ENCODE measurements at places on chromosomes 13 and 19.

DNA sequence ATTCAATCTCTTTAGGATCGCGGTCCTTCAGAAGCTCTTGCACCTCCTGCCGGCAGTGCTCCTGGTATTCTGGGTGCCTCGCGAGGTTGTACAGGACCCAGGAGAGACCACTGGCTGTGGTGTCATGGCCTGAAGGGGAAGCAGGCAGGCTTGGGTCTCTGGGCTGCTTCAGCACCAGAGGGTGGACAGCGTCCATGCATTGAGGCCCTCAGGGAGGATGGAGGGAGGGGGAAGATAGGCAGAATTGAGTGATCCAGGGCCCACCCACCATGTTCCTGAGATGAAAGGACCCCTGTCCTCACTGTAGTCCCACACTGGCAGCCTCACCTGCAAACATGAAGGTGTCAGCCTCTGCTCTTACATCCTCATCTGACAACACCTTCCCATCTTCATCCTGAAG lies 17.9 kb upstream of the OR10H5 start:
- no peak for ATAC-seq

DNA sequence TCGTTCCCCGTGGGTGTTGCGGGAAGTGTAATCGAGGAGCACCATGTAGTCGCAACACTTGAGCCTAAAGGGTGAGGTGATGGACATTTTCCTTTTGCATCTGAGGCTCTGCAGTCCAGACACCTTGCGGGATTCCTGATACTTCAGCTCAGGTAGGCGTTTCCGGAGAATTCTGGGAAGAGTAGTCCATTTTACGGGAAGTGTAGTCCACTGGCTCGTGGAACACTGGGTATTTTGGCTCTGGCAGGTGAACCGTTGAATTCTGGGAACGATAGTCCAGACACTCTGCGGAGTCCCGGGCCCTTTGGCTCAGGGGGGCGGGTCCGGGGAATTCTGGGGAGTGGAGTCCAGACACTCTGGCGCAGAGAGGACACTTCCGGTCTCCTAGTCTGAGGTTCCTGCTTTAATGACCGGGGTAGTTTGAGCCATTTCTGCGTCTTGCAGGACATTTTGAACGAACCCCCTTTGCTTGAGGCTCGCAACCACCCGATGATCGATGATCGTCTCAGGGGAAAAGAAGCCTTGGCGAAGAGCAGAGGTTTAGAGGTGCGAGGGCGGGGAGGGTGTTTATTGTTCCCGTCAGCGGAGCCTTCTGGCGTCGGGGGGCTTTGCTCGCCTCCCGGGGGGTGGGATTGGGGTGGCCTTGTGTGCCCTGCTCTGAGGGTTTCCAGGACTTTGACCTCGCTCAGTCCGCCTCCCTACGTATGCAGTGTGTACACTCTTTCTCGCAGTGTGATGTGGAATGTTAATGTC lies at the start of gene ZNF223:
ZNF223 (plus strand) TSS at position 387 of the 753 bp plus-strand sequence. CDS start 3,141 bp downstream, outside the sequence.
- ATAC-seq: peak; percentile 72

- ATAC-seq: peak; percentile 60
Measured at GRCh38 chr19:40420766-40421765, 4.7 kb downstream of the SERTAD1 start.

DNA sequence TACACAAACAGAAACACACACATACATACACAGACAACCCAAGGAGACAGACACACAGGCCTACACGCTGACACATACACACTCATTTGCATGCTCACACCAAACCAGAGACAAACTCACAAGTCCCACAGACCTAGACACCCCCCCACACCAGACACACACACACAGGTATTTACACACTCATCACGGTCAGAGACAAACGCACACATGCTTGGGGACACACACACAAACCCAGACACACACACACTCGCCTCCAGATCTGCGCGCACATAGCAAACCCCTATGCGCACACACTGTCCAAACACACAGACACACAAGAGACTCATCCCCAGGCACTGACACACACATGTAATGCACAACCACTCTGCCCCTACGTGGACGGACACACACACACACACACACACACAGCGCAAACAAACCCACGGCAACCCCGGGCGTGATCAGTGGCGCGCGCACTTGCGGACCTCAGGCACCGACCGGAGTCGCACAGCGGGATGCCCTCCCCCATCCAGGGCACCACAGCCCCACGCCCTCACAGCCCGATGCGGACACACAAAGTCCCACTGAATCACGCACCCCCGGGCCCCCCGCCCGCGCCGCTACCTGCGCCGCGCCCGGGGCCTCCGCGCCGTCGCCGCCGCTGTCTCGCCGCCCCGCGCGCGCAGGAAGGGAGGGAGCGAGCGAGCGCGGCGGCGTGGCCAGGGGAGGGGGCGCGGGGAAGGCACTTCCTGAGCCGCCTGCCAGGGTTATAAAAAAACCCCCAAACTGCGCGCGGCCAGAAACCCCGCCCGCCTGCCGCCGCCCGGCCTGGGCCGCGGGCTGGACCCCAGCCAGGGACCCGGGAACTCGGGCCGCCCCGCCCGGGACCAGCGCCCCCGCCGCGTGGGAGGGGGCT lies at the start of gene ADAMTS10:
ADAMTS10 (minus strand) TSS at position 675 of the 895 bp plus-strand sequence. CDS start 5,005 bp downstream, outside the sequence.
- ATAC-seq: peak; percentile 47

- no peak for ATAC-seq
Measured at GRCh38 chr13:95073747-95074311, 227.4 kb downstream of the ABCC4 start.

DNA sequence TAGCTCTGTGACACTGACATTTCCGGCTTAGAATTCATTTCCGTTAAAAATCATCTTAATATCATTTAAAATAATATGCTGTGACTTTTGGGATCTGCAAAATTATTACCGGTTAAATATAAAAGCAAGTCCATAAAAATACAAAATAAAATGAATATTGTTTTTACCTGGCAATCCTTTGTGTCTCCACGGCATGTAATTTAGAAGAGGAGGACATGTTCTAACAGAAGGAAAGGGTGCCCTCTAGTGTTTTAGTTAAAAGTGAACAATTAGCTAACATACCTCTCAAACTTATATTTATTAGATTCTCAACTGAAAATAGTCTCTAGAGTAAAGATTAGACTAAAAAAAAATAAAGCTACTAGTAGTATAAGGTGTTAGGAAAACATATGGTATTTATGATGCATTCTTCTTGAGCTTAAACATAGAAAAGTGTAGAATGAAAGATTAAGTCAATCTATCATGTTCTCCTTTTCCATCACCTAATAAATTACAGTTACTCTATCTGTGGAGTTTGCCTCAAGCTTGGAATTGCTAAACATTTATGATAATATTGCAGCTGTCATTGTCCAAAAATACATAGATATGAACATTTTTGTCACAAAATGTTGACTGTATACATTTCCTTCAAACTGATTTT lies 676.7 kb upstream of the SPRY2 start:
- ATAC-seq: no peak

DNA sequence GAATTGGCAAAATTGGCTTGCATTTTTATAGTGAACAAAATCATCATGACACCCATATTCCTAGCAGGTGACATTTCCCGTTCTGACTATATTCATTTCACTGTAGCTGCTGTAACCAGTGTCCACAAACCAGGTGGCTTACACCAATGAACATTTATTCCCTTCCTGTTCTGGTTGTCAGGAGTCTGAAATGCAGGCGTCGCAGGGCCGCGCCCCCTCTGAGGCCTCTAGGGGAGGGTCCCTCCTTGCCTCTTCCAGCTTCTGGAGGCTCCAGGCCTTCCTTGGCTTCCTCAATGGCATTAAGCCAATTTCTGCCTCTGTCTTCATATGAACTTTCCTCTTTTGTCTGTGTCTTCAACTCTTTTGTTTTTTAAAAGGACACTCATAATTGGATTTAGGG lies 6.5 kb upstream of the RLN3 start:
- peak; percentile 54 for ATAC-seq

DNA sequence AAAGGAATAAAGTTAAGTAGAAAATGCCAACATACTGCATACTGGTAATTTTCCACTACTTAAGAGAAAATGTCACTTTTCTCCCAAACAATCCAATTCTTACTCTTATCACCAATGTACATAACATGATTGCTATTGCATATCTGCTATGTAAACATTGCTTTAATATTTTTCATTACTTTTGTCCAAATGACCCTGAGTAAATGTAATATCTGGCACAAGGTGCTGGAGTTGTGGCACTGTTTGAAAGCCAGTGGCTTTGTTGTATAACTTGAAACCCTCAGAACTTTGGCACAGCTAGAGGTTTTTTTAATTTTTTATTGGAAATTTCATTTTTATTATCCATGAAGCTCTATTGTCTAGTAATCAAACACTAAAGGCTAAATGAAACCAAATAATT lies 45.7 kb upstream of the SPRY2 start:
- ATAC-seq: no peak

DNA sequence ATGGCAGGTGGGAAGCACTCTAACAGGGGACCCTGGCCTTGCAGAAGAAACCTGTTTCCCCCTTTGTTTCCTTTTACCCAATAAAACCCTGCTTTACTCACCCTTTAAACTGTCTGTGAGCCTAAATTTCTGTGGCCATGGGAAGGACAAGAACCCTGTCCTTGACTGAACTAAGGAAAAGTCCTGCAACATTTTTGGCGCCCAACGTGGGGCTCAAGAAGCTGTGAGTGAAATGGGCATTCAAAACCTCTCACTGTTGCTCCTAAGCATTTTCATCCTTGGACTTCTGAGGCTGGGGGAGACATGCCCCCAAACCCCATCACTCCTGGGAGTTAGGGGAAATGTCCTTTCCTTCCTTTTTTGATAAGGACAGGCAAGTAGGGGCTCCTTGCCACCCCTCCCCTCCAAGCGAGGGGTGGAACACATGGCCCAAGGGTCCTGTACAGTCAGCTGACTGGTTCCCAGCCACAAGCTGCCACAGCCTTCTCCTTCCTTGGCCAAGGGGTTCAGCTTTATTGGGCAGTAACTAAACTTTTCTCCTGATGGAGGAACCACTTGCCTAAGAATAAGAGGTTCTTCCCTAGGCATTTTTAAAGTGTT lies 381.6 kb downstream of the KLF5 start:
- no peak for ATAC-seq

- ATAC-seq: no peak
Measured at GRCh38 chr19:10138879-10139795, 19.4 kb upstream of the EIF3G start.

DNA sequence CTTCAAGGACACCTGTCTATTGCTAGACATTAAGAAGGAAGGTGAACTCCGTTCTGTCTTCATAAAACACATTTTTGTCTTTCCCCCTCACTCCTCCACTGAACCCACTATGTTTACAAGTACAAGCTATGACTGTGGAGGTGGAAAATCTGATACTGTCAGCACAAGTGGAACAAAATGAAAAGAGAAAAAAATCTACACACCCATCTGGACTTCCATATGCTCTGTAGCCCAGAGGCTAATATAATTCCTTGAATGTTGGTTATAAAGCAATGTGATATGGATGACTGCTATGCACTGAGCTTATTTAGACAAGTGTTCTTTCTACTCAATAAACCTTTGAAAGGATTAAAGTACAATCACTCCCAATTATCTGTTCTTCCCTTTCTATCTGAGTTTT lies 713.5 kb downstream of the DIAPH3 start:
- ATAC-seq: no peak

GRCh38 chr13:34931572-34931971 lies 10.5 kb upstream of the NBEA start:
- ATAC-seq: no peak

- no peak for ATAC-seq
Measured at GRCh38 chr13:98473135-98473787, 103.6 kb downstream of the STK24 start.

DNA sequence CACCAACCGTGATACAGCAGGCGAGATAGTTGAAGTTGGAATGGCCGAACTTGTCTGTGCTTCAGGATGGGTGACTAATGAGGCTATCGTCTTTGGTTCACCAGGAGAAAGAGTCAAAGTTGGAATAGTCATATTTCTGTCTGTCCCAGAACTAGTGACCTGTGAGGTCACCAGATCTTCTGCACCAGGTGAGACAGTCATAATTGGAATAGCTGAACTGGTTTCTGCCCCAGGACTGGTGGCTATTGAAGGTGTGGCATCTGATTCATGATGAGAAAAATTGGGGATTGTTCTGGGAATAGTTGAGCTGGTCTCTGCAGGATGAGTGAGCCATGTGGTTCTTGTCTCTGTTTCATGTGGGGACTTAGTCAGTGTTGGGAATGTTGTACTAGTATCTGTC lies 71.6 kb downstream of the MUC16 start:
- ATAC-seq: no peak

DNA sequence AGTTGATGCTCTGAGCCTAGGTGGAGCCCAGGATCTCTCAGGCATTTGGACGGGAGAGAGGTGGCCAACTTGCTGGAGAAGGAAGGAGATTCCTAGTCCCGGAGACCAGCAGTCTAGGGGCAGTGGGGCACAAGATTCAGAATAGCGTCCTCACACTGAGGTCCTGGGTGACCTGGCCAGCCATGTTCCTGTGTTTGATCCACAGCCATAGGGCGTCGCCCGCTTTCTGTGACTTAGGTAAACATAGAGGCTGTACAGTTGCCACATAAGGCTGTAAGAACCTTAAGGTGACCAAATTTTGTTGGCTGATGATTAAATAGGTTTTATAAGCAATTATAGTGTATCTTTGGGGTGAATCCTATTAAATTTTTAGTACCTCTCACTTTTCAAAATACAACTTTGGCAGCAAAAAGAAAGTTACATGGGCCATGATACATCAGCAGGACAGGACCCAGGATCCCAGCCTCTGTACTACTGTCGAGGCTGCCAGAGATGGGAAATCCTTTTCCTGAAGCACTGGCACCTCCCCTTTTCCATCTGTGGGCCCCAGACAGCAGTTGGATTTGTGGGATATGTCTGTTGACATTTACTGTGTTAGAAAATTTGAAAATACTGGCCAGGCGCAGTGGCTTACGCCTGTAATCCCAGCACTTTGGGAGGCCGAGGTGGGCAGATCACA lies 37.5 kb downstream of the TSSK6 start:
- no peak for ATAC-seq

DNA sequence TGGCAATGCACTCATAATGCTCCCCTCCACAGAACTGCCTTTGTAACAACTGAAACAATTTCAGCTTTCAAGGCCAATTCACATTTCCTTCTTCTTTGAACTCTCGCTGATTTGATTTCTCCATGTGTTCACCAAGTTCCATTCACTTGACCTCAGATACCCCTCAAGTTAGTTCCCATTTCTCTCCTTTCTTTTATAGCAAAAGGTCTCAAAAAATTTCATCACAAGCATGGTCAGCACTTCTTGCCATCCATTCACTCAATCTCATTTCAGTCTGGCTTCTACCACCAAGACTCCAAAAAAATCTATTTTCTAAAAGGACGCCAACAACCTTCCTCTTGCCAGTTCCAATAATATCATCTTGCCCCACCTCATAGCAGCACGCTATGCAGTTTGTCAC lies 135.7 kb downstream of the DIAPH3 start:
- no peak for ATAC-seq

- ATAC-seq: no peak
Measured at GRCh38 chr13:20247963-20248362, 15.8 kb upstream of the GJB6 start.

GRCh38 chr19:35596366-35596999 lies 10.5 kb downstream of the PMIS2 start:
- ATAC-seq: peak; percentile 97

- ATAC-seq: peak; percentile 92
Measured at GRCh38 chr19:6639439-6639838, 30.5 kb downstream of the TNFSF14 start.

DNA sequence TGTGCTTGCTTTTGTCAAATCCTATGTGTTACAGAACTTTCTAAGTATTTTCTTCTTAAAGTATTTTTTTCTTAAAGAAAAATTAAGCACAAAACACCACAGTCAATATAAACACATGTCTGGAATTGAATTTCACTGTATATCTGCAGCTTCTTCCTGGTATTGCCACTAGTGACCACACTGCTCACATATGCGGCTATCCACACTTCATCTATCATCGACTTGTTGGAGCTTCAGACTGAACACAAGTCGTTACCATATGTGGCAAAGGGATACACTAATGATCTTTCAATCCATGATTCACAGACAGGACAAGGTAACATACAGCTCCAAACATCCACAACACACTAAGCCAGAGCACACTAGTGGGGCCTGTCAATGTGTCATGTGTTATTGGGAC lies 498.4 kb upstream of the ARGLU1 start:
- ATAC-seq: no peak

Data from activated T-helper 17 cell treated with anti-CD3 and anti-CD28 coated beads, Interleukin-2, amount 50 U/mL, for 72 hours (primary cell).